OCI-M1 (cell line): ENCODE measurements at places on chromosomes 6 and 20.

DNA sequence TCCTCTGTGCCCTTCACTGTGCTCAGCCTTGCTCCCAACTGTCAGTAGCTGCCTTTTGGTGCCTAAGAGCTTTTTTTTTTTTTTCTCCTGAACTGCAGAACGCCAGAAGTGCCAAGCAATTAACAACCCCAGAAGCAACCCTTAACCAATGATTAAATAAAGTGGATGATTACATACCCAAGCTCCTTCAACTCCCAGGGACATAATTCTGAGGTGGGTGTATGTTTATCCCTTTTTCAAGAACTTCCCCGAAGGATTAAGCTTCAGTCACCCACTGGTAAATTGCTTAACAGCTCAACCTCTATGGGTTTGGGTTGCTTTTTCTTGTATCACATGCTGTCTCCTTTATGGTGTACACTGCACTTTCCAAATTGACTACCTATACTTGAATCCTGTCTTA lies 41.1 kb downstream of the KLHL31 start:
- no peak for DNase-seq

- no peak for DNase-seq
Measured at GRCh38 chr20:33568378-33568777, 78.5 kb downstream of the CBFA2T2 start.

GRCh38 chr20:36478137-36478905 lies 63.0 kb upstream of the MYL9 start:
- no peak for DNase-seq

DNA sequence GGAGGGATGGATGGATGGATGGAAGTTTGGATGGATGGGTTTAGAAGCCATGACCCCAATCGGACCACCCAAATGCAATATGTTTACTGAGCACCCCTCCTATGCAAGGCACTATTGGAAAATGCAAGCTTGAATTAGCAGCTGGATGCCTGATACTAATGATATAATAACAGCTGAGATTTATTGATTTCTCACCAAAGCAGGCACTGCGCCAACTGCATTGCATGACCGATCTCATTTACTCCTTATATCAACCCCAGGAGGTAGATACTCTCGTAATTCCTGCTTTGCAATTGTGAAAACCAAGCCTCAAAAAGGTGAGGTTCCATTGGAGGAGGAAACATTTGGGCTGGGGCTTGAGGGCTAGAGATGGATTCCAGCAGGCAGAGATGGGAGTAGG lies 89.7 kb downstream of the KCNB1 start:
- no peak for DNase-seq

DNA sequence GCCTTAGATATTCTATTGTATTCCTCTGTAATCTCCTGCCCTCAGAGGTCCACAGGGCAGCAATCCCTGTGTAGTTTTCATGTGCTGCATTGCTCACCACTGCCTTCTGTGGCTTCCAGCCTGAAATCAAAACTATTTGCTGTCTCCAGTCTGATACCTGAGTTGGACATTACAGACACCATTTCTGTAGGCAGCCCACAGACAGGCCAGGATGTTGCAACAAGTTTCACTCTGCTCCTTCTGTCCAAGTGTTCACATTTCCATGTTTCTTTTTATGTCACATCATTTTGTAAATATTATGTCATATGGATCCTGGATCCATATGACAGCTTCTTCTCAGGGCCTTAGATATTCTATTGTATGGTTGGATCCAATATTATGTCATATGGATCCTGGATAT lies 21.7 kb downstream of the ECI2 start:
- no peak for DNase-seq

- DNase-seq = peak; percentile 34
Measured at GRCh38 chr6:111485342-111485741, 2.3 kb upstream of the REV3L start.

DNA sequence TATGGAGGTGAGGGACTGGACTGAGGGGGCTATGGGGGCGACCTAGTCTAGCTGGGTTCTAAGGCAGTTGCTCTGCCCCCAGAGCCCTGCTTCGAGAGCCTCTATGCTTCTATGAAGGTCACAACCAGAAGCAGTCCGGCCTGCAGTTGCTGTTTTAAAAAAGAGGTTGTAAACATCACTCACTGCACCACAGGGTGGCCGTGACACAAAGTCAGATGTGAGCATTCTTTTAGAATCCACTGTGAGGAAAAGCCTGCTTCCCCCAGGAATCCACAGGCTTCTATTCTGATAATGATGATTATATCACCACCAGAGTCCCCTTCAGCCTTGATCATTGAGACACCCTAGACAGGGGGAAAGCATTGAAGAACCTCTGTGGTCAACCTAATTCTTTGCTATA lies 229.7 kb upstream of the AGPAT4 start:
- DNase-seq = no peak

- DNase-seq = no peak
Measured at GRCh38 chr6:161443848-161444247, 170.0 kb upstream of the AGPAT4 start.

GRCh38 chr20:18729231-18729825 lies 84.3 kb upstream of the SCP2D1 start:
- DNase-seq = no peak
